ENCODE measurements at places on chromosomes 5 and 9. TPM values are rescaled to one million over a fixed set of nuclear protein-coding genes. Genes with fewer than 3 reads are reported as not detected.

The ZNF79 gene
- 13.2 TPM for total RNA-seq

GRCh38 chr9:126763130-126763764 lies 41.6 kb upstream of the ZBTB43 start:
- H3K27me3 ChIP-seq = no peaks in the 10 kb centered on the region
- H3K4me1 ChIP-seq = peaks cover 4% of the 10 kb centered on the region
- H3K4me3 ChIP-seq = no peak overlapping the region
- no peak for DNase-seq
- H3K27ac ChIP-seq = no peak overlapping the region

DNA sequence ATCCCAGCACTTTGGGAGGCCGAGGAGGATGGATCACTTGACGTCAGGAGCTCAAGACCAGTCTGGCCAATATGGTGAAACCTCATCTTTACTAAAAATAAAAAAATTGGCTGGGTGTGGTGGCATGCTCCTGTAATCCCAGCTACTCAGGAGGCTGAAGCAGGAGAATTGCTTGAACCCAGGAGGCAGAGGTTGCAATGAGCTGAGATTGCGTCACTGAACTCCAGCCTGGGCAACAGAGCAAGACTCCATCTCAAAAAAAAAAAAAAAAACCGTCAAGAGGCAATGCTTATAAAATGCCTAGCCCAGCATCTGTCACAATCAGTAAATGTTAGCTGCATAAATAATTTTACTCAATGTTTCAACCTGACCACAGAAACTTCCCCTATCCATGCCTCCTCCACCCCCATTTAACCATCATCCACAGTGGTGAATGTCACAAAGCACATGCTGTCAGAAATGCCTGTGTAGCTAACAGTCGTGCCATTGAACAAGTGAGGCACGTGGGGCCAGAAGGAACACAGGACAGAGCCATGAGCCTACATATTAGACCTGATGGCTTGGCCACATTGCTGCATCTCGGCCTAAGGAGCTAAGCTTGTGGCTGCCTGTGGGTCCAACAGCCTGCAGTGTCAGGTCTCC lies 16.8 kb upstream of the TCOF1 start:
- H3K36me3 ChIP-seq = no peaks in the 10 kb centered on the region
- H3K27ac ChIP-seq = no peak overlapping the region
- H3K4me3 ChIP-seq = no peak overlapping the region
- no peak for DNase-seq

The DROSHA gene
- total RNA-seq = 116 TPM

GRCh38 chr5:65197531-65198455 lies 283.9 kb downstream of the ADAMTS6 start:
- H3K4me3 ChIP-seq = no peak overlapping the region
- H3K27me3 ChIP-seq = no peaks in the 10 kb centered on the region
- no peaks in the 10 kb centered on the region for H3K36me3 ChIP-seq
- H3K4me1 ChIP-seq = no peaks in the 10 kb centered on the region
- H3K27ac ChIP-seq = no peak overlapping the region
- no peak for DNase-seq

- H3K27me3 ChIP-seq = no peaks in the 10 kb centered on the region
- no peaks in the 10 kb centered on the region for H3K36me3 ChIP-seq
- H3K4me3 ChIP-seq = no peak overlapping the region
- no peak for DNase-seq
- no peak overlapping the region for H3K27ac ChIP-seq
- H3K4me1 ChIP-seq = peaks cover 4% of the 10 kb centered on the region
These were observed 147.6 kb upstream of the NR3C1 start for GRCh38 chr5:143550986-143551630.

The VLDLR gene
- 20.3 TPM for total RNA-seq

DNA sequence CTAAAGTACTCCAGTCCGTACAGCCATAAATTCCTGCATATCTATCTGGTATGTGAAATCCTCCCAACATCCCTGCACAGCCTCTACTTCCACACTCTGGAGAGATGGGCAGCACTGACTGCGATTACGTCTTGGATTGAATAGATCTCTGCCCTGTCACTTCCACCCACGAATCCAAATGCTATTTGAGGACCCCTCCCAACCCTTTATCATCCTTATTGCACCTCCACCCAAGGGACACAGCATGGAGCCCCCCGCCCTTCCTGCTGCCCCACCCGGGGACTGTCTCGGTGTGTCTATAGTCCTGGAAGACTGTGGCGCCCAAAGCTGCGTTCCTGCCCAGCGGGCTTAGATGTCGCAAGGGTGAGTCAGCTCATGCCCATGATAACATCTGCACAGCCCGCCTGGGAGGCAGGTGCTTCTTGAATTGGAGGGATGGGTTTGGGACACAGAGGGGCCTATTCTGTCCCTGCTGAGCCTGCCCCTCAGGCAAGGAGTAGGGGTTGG lies 105.7 kb upstream of the HAND1 start:
- peaks cover 10% of the 10 kb centered on the region for H3K27me3 ChIP-seq
- no peak overlapping the region for H3K4me3 ChIP-seq
- H3K4me1 ChIP-seq = no peaks in the 10 kb centered on the region
